ENCODE measurements at places on chromosomes 1 and 21.

- H3K27ac ChIP-seq, result no peak overlapping the region
- no peak overlapping the region for H3K4me3 ChIP-seq
- H3K36me3 ChIP-seq, result no peaks in the 10 kb centered on the region
- DNase-seq, result no peak
- H3K4me1 ChIP-seq, result no peaks in the 10 kb centered on the region
- H3K27me3 ChIP-seq, result no peaks in the 10 kb centered on the region
Measured at GRCh38 chr21:44486302-44486701, 31.0 kb downstream of the LRRC3 start.

GRCh38 chr1:206002160-206002559, 1.0 kb downstream of the RAB7B start:
- no peaks in the 10 kb centered on the region for H3K36me3 ChIP-seq
- H3K27ac ChIP-seq, result no peak overlapping the region
- H3K4me1 ChIP-seq, result no peaks in the 10 kb centered on the region
- no peak for DNase-seq
- no peak overlapping the region for H3K4me3 ChIP-seq

DNA sequence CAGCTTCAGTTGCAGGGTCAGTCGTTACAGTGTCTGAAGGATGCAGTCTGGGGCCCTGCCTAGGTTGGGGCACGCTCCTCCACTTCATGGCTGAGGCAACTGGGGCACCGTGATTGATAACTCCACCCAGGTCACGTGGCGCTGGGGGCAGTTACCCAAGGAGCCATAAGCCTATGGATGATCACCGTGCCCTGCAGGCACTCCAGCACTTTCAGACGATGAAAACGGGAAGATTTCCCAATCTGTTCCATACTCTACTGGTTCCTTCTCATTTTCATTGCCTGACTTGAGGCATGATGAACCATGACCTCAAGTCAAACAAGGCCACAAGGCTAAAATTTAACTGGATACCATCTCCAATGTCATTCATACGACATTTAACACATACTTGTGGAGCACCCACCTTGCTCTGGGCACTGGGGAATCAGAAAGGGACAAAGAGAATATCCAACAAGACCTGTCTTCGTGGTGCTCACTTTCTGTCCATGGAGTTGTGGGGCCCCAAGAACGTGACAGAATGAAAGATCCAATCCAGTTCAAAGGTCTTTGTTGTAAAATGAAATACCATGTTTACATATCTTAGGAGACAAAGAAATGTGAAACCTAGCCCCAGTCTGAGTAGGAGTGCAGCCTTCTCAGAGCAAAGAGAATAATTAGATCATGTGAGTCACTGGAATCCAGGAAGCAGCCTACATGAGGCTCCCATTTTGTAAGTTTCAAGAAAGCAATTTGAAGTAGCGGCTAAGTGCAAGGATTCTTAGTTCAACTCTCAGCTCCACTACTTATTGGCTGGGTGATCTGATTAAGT, 39.4 kb upstream of the SPOCD1 start:
- H3K4me1 ChIP-seq, result no peaks in the 10 kb centered on the region
- H3K36me3 ChIP-seq, result no peaks in the 10 kb centered on the region
- 0 out of 2 replicates have a peak overlapping the region, but pooled peaks have one; percentile 16 for H3K27ac ChIP-seq
- no peaks in the 10 kb centered on the region for H3K27me3 ChIP-seq
- H3K4me3 ChIP-seq, result no peak overlapping the region

- H3K36me3 ChIP-seq, result no peaks in the 10 kb centered on the region
- H3K4me3 ChIP-seq, result no peak overlapping the region
- H3K27ac ChIP-seq, result no peak overlapping the region
Measured at GRCh38 chr1:15102646-15103045, 50.9 kb upstream of the TMEM51 start.

DNA sequence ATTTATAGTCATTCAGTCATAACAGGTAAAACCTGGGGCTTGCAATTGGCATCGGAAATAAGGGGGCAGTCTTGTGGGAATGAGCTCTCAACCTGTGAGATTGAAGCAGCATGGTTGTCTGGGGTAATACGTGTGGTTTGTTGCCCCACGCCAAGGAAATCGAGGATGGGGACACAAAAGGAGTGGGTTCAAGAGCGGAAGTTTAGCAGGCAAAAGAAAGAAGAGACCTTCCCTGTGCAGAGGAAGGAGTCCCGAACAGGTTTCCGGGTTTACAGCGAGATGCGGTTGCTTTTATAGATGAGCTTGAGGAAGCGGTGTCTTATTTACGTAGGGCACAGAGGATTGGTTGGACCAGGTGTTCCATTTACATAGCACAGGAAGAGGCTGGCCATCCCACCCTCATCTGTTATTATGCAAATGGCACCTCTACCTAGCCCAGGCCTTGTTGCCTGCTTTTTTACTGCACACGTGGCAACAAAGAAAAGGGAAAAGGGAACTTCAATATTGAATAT, 37.3 kb downstream of the IFNAR1 start:
- DNase-seq, result peak; percentile 56
- no peak overlapping the region for H3K4me3 ChIP-seq
- peaks cover 5% of the 10 kb centered on the region for H3K36me3 ChIP-seq
- H3K4me1 ChIP-seq, result peaks cover 19% of the 10 kb centered on the region
- H3K27me3 ChIP-seq, result no peaks in the 10 kb centered on the region

DNA sequence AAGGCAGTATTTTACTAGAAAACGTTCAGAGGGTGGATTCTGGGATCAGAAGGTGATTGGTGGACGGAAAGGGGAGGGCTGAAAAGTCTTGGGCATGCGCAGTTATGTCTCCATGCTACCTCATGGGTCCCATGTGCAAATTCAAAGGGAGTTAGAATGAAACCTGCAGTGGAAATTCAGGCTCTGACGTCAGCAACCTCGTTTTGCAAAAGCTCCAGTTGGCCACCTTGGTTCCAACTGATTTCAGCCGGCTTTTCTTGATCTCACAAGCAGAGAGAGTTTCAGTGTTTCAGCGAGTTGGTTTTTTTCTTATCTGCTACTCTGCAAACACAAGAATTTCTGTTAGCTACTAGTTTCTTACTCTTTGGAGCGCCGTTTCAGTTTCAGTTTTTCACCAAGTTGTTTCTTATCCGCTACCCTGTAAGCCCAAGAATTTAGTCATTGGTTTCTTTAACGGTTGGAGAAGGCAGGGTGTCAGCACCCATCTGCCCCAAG, 69.8 kb upstream of the PGBD5 start:
- no peak for DNase-seq
- no peaks in the 10 kb centered on the region for H3K36me3 ChIP-seq
- no peak overlapping the region for H3K4me3 ChIP-seq
- peaks cover 13% of the 10 kb centered on the region for H3K27me3 ChIP-seq
- H3K27ac ChIP-seq, result no peak overlapping the region

GRCh38 chr1:14698314-14698713, 99.8 kb downstream of the KAZN start:
- H3K36me3 ChIP-seq, result no peaks in the 10 kb centered on the region
- H3K4me1 ChIP-seq, result no peaks in the 10 kb centered on the region
- H3K27me3 ChIP-seq, result no peaks in the 10 kb centered on the region
- no peak overlapping the region for H3K4me3 ChIP-seq

DNA sequence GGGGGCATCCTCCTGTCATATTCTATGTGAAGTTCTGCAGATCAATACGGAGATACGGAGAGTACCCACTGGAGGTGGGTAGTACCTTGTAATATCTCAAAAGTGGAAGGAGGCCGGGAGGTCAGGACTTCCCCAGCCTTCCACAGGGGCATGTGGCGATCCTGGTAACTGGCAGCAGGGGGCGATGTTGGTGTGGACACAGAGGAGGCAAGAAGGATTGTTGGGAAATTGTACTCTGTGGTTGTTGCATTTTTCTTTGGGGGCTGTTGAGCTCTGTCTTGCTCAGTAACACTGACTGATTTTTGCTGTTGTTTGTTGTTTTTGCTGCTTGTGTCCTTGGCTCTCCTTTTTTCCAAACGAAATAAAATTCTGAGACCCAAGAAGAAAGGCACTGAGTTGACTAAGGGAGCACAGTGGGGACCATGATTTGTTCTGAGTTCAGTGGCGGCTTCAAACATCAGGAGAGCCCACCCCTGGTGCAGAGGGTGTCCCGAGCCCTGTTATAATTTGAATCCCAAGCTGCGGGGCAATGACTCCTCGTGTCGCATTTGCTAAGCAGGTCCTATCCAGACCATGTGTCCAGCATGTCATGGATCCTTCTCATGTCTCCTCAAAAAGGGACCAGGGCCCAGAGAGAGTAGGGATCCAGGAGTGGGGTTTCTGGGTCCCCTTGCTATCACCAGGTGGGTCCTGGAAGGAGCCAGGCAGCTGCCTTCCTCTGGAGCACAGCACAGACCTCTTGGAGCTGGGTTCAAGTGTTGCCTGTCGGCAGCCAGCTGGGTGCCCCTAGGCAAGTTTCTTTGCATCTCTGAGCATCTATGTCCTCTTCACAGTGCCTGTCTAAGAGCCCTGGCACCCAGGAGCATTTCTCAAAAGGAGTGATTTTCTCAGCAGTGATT, 22.8 kb downstream of the LHX4 start:
- H3K27ac ChIP-seq, result no peak overlapping the region
- no peak overlapping the region for H3K4me3 ChIP-seq
- peak; percentile 79 for DNase-seq
- no peaks in the 10 kb centered on the region for H3K36me3 ChIP-seq

DNA sequence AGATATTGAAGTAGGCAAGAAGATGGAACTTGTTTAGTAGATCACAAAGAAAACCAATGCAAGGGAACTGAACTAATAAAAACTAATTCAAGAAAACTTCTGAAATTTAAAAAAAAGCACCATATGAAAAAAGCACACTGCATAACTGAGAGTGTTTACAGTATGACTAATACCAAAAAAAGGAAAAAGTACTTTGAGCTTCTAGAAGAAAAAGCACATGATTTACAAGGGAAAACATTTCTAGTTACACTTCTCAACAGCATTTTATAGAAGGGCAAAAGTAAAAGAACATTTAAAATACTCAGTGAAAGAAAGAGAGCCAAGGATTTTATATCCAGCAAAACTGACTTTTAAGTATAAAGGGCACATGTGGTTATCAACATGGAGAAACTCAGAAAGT, 233.6 kb downstream of the RPS6KC1 start:
- no peak for DNase-seq
- no peaks in the 10 kb centered on the region for H3K4me1 ChIP-seq
- H3K36me3 ChIP-seq, result no peaks in the 10 kb centered on the region
- H3K27me3 ChIP-seq, result no peaks in the 10 kb centered on the region

- no peak overlapping the region for H3K4me3 ChIP-seq
- no peak overlapping the region for H3K27ac ChIP-seq
- no peaks in the 10 kb centered on the region for H3K27me3 ChIP-seq
- H3K4me1 ChIP-seq, result no peaks in the 10 kb centered on the region
Measured at GRCh38 chr1:27021354-27022031, 8.8 kb upstream of the TENT5B start.

DNA sequence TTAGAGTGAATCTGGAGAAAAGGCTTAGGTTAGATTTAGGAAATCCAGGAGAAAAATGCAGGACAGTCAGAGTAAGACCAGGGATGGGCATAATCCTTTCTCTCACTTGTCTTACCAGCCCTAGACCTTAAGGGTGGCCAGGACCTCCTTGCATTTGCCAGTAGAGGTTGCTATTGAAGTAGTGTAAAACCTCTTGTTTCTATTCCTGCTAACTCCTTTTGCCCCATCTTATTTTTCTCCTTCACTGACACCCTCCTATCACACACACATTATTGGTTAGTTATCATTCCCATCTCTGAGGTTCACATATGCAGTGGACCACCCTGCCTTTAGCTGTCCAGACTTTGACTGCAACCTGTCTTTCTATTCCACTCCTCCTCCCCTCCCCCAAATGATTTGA, 75.0 kb upstream of the MACF1 start:
- H3K27ac ChIP-seq, result no peak overlapping the region
- no peaks in the 10 kb centered on the region for H3K36me3 ChIP-seq
- H3K4me3 ChIP-seq, result no peak overlapping the region
- no peak for DNase-seq
- H3K27me3 ChIP-seq, result no peaks in the 10 kb centered on the region
- H3K4me1 ChIP-seq, result no peaks in the 10 kb centered on the region

Data from DND-41 (cell line).